ENCODE measurements at places on chromosomes 11 and 22.

DNA sequence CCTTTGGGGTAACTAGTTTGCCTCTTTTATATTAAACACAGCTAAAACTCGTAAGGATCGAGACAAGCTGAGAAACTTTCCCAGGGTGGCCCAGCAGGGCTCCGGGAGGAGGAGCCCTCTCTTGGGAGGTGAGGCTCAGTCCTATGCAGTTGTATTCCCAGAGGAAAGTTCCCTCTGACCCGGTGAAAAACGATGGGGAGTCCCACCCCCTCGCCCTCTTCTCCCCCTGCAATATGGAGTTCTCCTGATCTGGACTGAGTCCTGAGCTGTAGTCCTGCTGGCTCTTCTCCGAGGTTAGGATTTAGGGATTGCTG lies 1.3 kb downstream of the NTM start:
- no peak for DNase-seq

GRCh38 chr11:27413218-27413617 lies 50.2 kb upstream of the CCDC34 start:
- no peak for DNase-seq

- no peak for DNase-seq
These were observed 1.2 kb downstream of the DKK3 start for GRCh38 chr11:12007230-12007593.

DNA sequence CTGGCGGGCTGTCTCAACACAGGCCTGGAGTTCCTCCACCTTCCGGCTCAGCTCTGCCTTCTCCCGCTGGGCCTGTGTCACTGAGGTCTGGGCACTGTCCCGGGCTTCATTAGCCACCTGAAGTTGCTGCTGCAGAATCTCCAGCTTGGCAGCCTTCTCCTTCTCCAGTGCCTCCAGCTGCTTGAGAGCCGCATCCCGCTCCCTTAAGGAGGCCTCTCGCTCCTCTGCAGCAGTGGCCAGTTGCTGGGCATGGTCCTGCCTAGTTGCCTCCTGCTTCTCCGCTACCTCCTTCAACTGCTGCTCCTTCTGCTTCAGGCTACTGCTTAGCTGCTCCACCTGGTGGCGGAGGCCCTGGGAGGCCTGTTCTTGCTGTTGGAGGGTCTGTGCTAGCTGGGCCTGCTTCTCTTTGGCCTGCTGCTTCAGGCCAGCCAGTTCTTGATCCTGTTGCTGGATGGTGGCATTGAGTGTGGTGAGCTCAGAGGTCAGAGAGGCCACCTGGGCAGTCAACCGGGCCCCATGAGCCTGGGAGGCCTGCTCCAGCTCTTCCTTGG lies 16.9 kb downstream of the IL18BP start:
- no peak for DNase-seq
